ENCODE measurements at places on chromosomes 6 and 20.

DNA sequence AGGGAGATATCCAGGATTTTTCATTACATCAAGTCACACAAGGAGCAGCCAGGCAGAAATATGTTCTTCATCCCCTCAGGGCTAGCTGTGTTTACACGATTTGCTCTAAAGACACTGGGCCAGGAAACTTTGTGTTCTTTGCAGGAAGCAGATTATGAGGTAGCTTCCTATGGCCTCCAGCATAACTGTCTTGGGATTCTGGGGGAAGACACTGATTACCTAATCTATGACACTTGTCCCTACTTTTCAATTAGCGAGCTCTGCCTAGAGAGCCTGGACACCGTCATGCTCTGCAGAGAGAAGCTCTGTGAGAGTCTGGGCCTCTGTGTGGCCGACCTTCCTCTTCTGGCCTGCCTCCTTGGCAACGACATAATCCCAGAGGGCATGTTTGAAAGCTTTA lies 11.2 kb downstream of the FAM120B start:
- no peak for DNase-seq

DNA sequence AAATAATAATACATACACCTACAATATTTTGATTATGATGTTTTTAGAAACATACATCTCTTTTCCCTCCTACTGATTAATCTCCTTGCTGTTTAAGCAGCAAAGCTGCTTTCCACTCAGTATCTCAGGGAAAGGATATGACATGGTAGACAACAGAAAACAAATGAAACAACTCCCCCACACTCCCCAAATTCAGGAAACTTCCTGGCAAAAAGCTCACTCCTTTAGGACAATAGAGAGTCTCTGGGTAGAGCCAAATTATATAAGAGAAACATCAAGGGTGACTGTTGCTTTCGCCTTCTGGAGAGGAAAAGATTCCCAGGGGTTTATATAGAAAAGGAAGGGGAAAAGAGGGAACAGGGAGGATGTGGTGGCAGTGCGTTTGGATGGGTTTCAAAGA lies 48.7 kb upstream of the AHI1 start:
- no peak for DNase-seq

- DNase-seq, result no peak
Measured at GRCh38 chr6:143528164-143528811, 16.8 kb upstream of the FUCA2 start.

DNA sequence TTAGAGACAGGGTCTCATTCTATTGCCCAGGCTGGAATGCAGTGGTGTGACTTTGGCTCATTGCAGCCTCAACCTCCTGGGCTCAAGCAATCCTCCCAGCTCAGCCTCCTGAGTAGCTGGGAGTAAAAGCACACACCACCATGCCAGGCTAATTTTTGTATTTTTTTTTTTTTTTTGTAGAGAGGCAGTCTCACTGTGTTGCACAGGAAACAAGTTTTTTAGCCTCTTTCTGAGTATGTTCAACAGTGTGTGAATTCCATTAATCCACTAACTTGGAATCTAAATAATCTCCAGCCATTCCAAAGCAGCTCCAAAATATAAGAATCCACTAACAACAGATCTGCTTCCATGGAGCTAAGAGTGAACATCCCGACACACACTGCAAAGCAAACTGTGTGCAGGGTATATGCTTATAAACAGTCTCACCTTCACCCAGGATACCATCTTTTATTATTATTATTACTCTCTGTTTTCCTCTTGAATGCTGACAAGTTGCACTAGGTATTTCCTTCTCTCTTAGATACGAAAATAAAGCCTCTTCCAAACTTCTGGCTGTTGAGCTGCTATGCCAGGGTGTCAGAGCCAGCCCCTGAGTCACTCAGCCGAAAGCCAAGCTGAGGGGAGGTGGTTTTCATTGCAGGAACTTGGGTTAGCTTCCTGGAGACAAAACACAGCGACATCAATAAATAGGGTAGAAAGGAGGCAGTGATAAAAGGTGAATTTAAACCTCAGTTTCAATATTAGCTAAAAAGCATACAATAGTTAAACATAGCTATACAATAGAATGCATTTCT lies 264.9 kb downstream of the HIVEP2 start:
- DNase-seq, result no peak

GRCh38 chr20:44350567-44350966 lies 4.9 kb upstream of the HNF4A start:
- DNase-seq, result no peak

DNA sequence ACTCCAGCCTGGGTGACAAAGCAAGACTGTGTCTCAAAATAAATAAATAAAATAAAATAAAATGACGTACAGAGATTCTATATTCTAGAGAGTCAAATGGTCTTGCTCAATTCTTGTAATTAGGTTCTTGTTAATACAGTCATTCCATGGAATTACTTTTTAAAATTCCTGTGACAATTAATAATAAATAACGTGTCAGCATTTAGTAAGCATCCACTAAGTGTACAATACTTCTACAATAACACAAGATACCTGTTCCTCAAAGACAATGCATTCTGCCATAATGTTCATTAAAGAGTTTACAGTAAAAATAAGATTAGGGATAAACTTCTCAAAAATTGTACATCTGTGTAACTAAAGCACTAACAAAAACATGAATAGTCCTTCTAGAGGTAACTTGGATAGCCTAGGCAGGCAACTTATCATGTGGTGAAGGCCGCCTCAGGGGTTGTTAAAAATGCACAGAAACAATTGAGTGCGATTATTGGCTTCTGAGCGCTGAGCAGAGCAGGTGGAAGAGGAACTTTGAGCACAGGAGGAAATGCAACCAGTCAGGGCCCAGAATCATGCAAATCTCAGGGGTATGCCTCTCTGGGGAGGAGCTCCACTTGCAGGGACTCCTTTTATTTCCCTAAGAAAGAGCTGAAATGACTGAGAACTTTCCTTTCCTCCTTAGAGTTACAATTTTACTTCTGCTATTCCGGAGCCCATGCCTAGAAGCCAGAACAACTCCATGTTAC lies 37.1 kb downstream of the QRSL1 start:
- DNase-seq, result no peak

- DNase-seq, result peak; percentile 95
Measured at GRCh38 chr6:35302604-35303241, 5.1 kb downstream of the DEF6 start.

DNA sequence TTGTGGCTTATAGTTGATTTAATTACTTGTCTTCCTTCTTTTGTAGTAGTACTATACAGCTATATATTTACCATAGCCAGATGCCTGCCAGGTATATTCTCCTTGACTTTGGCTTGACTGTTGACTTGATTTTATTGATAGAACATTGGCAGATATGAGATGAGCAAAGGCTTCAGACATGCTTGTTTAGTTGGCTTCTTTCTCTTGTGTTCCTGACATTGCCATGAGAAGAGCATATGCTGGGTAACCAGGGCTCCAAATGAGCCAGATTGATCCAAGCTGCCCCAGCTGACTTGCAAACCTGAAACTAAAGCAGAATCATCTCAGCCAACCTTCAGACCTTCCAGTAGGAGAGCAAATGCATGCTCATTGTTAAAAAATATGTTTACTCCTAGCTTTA lies 508.1 kb upstream of the BTBD3 start:
- no peak for DNase-seq

- no peak for DNase-seq
Measured at GRCh38 chr6:36244641-36245280, 25.1 kb upstream of the PNPLA1 start.

GRCh38 chr6:32047084-32047478 lies 8.9 kb downstream of the CYP21A2 start:
- no peak for DNase-seq

- no peak for DNase-seq
Measured at GRCh38 chr6:16157909-16158308, 29.0 kb downstream of the MYLIP start.

DNA sequence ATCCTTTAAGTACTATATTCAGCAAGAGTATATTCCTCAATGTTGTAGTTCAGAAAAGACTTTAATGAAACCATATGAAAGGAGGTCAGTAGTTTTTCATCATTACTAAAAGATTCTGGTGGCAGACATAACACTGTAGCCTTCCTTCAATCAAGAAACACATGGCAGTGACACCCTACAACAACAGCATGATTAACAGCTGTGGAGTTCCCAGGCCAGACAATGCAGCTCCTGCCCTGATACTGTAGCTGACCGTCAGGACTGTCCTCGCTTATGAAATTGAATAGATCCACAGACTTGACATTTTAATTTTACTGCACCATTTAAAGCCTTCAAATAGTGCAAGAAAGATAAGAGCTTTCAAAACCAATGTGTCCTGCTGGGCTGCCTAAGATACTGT lies 43.6 kb downstream of the USP45 start:
- DNase-seq, result no peak

GRCh38 chr6:130593948-130594347 lies 228.1 kb downstream of the TMEM200A start:
- no peak for DNase-seq

- DNase-seq, result no peak
Measured at GRCh38 chr6:167968091-167968490, 29.4 kb upstream of the KIF25 start.

DNA sequence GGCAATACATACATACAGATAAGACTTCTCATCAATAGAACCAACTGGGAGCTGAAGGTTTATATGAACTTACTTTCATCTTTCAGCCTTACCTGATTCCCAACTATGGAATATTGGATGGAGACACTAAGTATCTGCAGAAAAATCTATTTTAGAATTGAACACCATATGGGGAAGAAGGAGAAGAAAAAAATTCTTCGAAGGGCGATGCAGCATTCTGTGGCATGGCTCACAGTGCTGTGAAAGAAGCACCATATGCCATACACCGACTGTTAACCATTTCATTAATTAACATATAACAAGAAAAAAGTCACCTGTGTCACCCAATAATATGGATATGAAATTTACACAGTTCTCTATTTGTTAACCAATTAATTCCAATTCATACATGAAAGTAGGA lies 1374.4 kb upstream of the MAP3K7 start:
- no peak for DNase-seq

DNA sequence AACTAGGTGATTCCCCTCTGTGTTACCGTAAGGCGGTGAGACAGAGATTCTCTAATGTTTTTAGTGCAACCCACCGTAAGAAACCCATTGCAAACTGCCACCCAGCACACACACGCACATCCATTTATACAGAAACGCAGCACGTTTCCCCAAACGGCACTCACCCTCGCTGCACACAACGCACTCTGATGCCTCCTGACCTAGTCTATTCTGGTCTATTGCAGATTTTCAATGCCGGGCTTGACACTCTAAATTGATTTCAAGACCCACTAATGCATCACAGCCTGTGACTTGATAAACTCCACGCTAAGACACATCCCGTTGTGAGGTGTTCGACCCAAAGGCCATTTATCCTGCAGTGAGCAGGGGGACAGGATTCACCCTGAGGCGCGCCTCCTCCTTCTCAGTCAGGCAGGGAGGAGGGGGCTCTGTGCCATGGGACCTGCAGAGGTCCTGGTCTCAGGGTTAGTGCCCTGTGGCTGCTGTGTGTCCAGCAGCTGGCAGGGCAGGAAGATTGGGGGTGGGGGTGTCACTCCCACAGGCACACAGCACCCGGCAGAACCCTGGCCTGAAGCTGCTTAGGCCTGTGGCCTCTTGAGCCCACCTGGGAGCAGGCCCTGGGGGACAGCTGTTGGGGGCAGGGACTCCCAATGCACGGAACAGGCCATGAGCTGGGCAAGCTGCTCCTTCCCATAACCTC lies 335.6 kb downstream of the PREX1 start:
- DNase-seq, result no peak

- no peak for DNase-seq
Measured at GRCh38 chr6:150298676-150299075, 70.1 kb upstream of the IYD start.

DNA sequence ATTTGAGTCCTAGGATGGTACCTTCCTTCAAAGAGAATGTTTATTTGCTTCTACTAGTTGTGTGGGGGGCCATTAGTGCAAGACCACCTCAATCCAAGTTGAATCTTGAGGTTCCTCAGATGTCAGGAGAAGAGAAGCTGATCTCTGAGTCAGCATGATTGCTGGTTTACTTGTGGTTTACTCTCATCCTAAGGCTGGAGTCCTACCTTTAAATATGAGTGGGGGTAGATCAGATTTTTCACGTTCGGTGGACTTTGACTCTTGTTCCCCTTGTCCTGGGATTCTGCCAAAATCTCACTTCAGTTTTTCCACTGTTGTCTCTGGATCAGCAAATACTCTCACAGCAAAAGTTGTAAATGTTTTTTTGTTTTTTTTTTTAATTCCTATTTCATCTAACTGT lies 84.6 kb upstream of the F13A1 start:
- DNase-seq, result no peak

- no peak for DNase-seq
Measured at GRCh38 chr6:73391675-73392074, 3.0 kb upstream of the DDX43 start.

GRCh38 chr6:151229401-151230276 lies 10.1 kb upstream of the AKAP12 start:
- peak; percentile 73 for DNase-seq

DNA sequence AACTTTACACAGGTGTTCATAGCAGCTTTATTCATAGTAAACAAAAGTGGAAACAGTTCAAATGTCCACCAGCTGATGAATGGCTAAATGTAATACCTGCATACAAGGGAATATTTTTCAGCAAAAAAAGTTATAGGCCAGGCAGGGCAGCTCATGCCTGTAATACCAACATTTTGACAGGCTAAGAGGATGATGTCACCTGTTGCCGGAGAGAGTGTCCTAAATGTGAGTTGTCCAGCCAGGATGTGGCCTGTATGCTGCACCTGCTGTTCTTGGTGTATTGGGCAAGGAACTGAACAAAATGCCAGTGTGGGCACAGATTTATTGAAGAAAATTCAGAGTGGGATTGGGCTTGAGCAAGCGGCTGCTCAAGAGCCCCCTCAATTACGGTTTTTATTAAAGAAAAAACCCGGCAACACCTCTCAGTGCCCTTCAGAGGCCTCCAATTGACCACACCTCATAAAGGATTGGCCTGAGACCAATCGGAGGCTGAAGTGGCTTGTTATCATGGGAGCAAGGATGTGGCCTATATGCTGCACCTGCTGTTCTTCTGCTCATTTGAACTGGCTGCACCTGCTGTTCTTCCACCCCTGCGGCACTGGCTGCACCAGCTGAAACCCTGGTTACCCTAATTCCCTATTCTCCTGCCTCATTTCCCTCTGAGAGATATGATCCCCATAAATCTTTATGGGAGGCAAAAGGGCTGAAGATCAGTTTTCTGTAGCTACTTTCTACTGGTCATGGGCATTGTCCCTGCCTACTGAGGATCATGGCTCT lies 164.3 kb upstream of the PROKR2 start:
- DNase-seq, result no peak

- DNase-seq, result no peak
Measured at GRCh38 chr20:38013887-38014286, 19.4 kb downstream of the TTI1 start.

DNA sequence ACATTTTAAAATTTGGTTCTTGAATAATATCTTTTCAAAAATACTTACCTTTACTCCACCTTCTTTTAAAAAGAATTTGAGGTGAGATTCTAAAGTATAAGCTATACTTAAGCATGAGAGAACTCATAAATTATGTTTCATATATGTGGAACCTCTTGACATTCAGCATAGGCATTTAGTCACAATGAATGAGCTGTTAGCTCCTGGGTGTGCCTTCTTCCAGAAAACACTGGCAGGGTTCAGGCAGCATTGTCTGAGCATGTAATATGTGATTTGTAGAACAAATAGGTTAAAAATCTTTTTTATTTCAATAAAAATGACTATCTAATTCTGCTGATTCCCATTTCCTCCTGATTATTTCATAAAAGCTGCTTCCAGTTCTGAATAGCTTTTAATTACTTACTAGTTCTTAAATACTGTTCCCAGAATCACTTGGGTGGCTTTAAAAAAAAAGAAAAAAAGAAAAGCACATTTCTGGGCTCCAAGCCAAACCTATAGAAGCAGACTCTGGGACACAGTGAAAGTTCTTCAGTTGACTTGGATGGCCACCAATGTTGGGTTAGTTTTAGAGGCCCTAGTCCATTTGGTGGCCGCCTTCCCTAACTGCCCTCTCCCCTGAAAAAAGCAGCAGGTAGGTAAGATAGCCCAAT lies 20.2 kb downstream of the RNF8 start:
- DNase-seq, result no peak

All from T-helper 2 cell treated with Interferon-gamma antibody and Interleukin-4, amounts not matched to agents 5 μg/mL and 100 μg/mL, for 36 hours (primary cell).